Hematopoietic multipotent progenitor cell (in vitro differentiated cells): ENCODE measurements at places on chromosomes 11 and 22. TPM values are rescaled to one million over a fixed set of nuclear protein-coding genes. Genes with fewer than 3 reads are reported as not detected.

Gene FCHSD2
- total RNA-seq, result 11.8 TPM

DNA sequence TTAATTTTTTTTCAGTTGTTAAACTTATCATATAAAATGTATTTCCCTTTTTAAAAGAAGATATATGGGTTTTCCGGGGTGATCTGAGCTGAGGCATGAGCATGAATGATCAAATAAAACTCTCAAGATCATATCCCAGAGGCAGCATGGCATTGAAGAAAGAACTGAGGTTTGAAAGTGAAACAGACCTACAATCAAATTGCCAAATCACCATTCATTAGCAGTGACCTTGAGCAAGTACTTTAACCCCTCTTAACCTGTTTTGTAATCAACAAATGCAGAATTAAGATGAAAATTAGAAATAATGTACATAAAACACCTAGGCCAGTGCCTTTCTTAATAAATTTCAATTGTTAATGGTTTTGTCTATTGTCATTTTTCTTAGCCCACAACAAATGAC is 116.0 kb downstream of the RBFOX2 start:
- DNase-seq, result no peak

Gene BDNF
- total RNA-seq, result under 0.01 TPM

- DNase-seq, result no peak
Observed at GRCh38 chr11:117333917-117334316, 6.3 kb downstream of the CEP164 start.

DNA sequence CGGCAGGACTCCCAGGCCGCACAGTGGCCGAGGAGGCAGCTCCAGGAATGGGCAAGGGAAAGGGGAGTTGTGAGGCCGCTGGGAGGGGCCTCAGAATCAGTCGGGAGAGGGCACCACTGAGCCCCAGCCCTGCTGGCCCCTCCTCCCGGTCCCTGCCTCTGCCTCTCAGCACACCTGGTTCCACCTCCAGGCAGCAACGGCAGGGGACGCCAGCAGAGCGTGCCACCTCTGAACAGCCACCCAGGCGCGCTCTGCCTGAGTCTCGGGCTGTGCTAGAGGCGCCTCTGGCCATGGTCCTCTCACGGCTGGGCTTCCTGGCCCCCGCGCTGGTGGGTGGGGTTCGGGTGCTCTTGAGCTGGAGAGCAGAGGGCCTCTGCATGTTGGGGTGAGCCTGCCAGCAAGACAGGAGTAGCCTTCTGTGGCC is 33.0 kb downstream of the MOB2 start:
- peak; percentile 18 for DNase-seq
